GM03348 (cell line): ENCODE measurements at places on chromosomes 2 and 18.

DNA sequence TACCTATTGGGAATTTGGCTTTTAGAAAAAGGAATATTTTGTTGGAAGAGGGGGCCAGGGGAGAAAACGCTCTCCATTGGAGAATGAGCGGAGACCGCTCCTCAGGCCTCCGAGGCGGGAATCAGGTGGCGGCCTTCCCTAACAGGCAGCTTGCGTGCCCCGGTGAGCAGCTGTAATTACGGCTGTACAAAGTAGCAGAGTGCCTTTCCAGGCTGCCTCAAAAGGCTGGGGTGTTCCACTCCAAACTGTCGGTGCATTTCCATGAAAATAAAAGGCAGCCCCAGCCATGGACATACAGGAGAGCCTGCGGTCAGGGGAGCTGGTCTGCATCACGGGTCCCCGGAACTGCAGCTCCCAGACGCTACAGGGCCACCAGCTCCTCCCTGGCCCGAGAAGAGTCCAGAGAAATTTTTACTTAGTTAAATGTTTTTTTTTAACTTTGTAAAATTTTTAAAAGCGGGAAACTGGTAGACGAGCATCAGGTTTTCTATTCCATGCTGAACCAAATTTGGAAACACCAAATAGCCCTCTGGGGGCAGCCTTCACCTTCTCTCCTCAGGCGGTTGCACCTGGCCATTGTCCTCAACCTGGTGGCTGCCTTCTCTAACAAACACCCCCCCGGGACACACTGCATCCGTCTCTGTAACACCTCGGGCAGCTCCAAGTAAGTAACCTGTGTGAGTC, 209.3 kb upstream of the SALL3 start:
- no peak for DNase-seq

DNA sequence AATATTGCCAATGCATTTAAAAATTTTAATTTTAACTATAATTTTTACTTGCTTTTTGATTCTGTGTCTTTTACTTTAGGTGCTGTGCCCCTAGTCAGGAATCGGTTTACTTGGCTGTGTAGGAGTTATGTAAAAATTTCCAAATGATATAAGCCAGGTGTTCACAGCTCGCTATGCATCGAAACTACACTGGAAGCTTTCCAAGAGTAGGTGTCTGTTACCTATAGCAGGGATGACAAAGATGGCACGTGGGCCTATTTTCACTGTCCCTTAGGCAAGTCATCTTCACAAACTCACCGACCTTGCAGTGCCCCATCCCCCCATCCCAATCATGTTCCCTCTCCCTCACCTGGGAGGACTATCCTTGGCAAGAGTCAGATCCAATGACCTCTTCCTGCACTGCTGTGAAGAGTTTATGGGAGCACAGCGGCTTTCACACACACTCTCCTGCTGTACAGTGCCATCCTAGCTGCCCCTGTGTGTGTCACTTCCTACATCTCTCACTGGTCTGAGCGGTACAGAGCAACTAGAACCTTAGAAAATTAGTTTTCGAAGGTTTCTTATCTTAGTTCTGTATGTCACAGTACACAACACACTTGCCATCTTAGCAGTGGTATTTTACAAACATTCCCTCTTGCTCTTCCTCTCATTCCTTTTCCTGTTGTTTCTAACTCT, 49.2 kb upstream of the NAB1 start:
- DNase-seq: no peak

GRCh38 chr2:64177315-64177714, 33.1 kb upstream of the PELI1 start:
- peak; percentile 27 for DNase-seq

- DNase-seq: no peak
Measured at GRCh38 chr2:17780546-17780945, 26.6 kb downstream of the GEN1 start.

DNA sequence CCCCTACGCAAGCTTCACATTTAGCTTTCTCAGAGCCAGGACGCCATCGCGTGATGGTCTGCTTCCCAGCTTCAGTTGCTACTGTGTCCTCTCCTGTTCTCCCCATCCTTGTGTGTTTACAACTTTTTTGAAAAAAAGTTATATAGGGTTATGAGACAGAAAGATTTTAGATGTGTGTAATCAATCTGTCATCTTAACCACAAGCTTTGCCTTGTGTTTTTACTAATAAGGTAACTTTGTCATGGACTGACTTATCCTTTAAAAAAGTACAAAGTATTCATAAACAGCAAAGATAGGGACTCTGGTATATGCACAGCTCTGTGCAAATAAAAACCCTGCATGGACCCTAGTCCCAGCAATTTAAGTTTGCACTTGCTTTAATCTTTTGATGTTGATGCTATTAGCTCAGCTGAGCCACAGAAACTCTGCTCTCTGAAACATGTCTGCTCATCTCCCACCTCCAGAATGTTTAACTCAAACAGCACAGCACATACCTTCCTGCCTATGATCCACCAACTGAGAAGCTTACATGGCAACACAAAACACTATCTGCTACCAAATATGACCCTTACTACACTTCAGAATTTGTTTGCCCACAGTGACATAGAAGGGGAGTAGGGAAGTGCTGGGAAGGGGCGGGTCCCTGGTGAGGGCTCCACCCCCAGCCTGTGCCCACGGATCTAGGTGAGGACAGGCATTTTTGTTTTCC, 42.7 kb downstream of the SAP130 start:
- DNase-seq: no peak

- no peak for DNase-seq
Measured at GRCh38 chr2:174368691-174369090, 26.8 kb upstream of the SCRN3 start.

DNA sequence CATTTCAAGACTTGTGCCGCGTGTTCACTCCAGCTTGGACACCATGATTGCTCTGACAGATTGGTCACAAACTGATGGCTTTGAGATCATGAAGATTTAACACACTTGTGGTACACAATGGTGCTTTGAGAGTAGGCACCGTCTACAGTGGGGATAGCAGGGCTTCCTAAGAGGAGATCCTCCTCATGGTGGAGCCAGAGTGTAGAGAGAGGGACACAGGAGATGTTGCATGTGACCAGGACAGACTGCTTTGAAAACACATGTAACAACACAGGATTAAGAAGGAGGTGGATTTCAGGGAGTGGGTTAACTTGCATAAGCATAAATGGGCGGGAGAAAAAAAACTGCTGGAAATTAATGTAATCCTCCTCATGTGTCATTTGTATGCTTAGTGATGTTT, 95.7 kb upstream of the LINC00305 start:
- no peak for DNase-seq

DNA sequence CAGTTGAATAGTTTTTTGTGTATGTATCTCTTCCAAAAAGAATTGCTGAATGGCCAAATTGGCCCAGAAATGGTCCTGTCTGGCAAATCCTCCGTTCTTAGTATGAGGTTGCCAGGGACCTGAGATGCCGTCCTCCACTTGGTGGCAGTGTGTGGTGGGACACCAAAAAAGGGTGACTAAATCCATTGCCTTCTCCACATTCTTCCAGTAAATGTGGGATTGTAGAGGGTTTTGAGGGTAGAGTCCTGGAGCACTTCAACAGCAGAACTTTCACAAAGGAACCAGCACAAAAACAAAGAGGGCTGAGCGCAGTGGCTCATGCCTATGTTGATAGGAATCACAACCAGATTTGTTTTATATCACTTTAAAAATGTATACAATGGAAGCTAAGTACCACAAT, 199.9 kb downstream of the BCL2 start:
- DNase-seq: peak; percentile 50

- peak; percentile 25 for DNase-seq
Measured at GRCh38 chr2:46337208-46337994, 40.2 kb downstream of the EPAS1 start.

DNA sequence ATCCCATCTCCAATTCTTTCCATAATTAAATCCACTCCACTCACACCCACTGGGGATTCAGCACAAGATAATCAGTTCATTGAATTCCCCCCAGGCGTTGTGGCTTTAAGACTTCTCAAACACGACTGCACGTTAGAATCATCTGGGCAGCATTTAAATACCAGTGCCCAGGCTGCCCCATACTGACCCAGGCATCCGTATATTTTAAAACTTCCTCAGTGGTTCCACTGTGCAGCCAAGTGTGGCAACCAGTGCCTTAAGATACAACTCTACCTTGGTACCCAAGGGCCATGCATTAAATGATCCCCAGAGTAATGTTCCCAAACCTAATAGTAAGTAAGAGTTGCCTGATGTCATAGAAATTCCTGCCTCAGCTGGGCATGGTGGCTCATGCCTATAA, 54.3 kb upstream of the BZW1 start:
- no peak for DNase-seq

DNA sequence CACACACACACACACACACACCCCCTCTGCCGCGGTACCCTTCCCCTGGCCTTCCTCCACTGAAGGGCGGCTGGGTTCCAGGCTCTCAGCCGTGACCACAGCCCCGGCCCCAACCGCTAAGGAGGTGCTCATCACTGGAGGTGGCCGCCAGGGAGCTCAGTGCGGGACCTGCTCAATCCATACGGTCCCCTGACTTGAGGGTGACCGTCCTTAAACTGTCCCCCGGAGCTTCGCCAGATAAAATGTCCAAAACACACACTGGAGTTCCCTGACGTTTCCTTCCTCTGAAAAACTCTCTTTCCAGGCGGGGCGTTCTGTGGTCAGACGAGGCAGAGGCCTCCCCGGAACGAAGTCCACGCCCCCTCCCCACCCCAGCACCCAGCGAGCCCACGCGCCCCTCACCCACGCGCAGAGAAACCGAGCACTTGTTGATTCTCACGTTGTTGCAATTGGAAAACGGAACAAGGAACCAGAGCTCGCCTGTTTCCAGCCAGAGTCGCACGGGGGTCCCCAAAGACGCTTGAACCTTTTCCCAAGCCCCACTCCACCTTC, 1.4 kb downstream of the MBP start:
- peak; percentile 41 for DNase-seq

DNA sequence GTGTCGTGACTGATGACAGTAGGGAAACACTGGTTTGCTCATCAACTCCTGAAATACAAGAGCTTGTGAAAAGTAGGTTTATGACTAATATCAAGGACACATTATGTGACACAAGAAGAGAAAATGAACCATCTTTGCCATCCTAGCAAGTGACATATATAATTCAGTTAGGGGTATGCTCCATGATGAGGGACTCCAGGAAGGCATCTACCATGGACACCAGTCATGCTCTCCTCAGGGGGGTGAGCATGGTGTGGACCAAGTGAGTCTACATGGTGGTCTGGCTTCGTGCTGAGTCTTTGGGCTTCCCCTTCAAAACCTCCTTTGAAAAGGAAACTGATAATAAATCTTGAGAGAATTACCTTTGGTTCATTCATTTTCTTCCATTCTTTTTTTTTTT, 11.7 kb upstream of the SERPINB5 start:
- DNase-seq: no peak

DNA sequence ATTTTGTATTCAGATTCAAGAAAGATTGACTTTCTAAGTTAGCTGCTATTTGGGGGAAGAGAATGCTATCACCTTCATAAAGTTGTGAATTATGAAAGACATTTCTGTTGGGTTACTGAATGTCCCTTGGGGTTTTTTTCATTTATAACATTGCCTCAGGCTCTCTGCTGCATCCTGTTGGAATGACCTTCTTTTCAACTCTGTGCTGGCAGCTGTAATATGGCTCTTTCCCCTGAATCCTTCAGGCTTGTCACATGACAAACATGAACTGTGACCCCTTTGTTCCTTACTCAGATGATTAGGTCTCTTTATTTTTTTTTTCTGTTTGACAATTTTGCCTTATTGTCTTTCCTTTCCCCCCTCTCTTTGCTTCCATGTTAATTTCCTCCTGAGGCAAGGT, 159.8 kb downstream of the TAF4B start:
- DNase-seq: peak; percentile 52

DNA sequence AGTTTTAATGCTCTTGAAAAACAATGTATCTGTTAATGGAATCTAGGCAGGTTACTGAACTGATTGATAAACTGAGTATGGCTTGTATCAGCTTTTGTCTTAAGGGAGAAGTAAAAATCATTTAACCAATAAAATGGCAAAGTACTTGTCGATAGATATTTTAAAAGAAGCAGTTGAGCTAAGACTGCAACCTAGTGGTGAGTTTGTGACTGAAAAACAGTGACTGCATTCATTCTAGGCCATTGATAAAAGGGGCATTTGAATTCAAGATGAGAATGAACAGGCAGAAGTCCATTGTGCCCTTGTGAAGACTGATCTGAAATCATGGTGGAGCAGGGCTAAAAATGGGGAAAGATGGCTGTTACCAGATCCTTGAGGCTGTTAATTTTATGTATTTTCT, 59.4 kb upstream of the MSTN start:
- peak; percentile 33 for DNase-seq

GRCh38 chr18:70220628-70221027, 15.1 kb upstream of the RTTN start:
- DNase-seq: no peak

DNA sequence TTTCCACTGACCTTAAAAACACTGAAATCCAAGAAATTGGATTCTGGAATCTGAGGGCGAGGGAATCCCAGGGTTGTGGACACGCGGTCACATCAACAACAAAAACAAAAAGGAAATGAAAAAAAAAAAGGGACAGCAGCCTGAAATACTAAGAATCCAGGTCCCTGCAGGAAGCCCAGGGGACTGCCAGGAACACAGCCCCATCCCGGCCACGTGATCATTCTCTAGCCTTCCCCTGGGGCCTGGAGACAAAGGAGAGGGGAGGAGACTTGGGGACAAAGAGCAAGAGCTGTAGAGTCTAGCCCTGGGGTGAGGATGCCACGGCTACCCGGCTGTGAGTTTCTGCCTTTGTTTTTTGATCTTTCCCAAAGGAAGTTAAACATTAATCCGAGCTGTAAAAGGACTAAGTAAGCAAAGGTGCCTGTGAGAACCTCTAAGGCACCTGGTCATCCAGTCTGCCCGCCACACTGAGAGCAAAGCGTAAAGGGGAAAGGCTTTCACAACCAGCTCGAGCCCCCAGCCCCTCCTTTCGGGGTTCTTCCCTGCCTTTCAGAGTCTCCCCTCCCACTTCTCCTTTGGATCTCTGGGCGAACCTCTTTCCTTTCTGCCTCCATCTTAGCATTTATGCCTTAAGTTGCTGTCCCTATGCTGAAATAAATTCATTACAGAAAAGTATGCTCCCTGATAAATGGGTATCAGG, 57.9 kb upstream of the MSH2 start:
- peak; percentile 70 for DNase-seq

GRCh38 chr2:110131166-110131565, 15.5 kb upstream of the MALL start:
- no peak for DNase-seq

DNA sequence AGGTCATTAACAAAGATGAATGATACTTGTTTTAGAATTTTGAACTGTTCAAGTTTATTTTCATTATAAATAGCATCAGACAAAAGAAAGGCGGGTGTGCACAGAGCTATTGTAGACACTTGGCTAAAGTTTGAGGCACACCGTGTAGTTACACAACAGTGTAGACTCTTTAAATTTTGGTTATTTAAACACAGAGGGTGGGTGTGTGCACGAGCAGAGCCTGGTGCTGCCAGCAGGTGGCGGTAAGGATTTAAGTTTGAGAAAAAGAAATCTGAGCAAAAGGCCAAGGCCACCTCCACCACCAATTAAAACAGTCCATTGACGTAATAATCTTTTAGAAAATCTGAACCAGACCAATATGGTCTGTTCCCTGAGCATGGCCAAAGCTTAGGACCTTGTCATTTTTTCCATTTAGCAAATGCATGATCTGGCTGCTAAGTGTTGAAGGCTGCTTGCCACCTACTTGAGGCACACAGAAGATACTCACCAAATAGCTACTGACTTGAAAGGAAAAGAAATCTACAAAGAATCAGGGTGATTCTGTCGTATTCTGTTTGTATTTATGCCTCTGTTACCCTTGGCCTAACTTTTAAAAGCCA, 14.3 kb downstream of the COPS7B start:
- peak; percentile 67 for DNase-seq
